ENCODE measurements at places on chromosomes 6 and 20.

DNA sequence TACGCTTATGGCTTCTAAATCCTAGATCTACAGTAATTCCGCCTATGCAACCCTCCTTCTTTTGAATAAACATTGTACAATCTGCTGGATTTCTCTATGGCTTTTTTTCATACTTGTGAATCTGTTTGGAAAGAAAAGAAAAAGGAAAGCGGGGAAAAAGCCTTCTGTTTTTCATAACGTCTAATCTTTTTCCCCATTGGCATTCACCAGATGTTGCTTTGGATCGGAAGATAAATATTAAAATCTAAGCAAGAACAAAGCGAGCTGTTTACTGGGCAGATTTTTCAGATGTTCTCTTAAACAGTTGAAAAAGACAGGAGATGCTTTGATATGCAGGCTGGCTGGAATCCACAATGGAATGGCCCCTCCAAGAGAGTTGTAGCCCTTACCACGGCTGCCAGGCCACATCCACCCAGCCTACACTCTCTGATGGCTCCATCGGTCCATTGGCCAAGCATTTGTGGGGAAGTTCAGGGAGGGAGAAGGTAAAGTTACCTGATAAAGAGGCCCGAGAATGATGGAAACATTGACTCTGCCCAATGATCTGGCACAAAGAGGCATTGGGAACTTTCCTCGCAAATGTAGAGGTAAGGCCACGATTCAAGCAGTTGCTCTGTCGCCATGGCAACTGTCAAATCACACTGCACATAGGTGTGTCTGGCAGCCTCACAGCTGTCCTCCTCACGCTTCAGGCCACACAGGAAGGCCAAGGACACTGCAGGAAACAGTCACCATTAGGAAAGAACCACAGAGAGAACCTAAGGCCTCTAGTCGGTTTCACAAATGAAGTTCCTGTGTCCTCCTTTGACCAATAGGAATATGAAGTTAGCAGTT, 70.3 kb downstream of the PKHD1 start:
- DNase-seq, result no peak

DNA sequence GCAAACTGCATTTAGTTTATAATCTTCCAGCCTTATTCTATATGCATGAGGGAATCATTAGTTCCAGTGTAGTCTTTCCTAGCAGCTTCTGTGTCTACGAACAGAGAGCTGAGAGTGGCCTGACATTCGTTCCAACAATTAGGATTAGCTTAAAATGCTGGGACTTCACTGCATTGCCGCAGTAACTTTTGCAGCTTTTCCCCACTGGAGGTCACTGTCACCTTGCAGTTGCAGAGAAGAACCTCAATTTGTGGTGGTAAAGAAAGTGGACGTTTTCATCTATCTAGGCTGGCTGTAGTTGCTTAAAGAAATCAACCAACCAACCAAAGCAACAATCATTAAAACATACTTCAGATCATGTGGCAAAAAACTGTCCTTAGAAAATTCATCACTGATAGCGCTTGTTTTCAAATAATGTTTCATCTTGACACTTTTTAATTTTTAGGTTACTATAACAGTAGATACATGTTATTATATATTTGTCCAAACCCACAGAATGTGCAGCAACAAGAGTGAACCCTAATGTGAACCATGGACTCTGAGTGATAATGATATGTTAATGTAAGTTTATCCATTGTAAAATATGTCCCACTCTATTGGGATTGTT, 12.2 kb downstream of the MYLK4 start:
- DNase-seq, result no peak

DNA sequence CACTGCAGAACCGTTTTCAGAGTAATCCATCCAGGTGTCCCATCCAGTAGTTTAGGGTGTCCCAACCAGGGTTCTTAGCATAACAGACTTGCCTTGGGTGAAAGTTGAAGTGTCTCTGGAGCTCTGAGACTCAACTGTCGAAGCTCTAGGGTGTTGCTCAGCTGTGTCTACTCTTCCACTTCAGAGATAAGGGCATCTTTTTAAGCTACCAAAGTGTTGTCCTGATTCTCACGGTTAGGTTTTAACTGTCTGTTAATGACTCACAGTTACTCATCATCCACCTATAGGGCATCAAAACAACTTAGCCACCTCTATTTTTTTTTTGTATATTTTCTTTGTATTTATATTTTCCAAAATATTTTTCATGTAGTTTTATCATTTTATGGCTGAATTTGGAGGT, 36.9 kb upstream of the TBX18 start:
- DNase-seq, result no peak

GRCh38 chr6:38573801-38574395, 65.8 kb downstream of the BTBD9 start:
- DNase-seq, result no peak

- DNase-seq, result no peak
Observed at GRCh38 chr6:116507324-116507723, 4.1 kb upstream of the CALHM5 start.

- no peak for DNase-seq
Observed at GRCh38 chr6:11398451-11399326, 138.9 kb upstream of the TMEM170B start.

DNA sequence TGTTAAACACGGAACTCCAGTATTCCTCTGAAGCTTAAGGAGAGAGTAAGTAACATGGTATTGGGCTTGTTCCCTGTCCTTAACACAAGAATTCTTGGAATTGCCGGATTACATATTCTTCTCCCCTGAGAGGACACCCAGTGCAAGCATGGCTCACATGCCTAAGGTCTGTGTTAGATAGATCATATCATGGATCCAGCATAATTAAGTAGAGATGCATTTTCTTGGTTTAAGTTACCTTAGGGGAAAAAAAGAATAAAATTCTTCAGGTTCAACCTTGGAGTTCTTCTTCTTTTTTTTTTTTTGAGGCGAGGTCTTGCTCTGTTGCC, 53.9 kb downstream of the AKAP12 start:
- no peak for DNase-seq

GRCh38 chr6:76681781-76682180, 609.3 kb upstream of the IMPG1 start:
- DNase-seq, result no peak

DNA sequence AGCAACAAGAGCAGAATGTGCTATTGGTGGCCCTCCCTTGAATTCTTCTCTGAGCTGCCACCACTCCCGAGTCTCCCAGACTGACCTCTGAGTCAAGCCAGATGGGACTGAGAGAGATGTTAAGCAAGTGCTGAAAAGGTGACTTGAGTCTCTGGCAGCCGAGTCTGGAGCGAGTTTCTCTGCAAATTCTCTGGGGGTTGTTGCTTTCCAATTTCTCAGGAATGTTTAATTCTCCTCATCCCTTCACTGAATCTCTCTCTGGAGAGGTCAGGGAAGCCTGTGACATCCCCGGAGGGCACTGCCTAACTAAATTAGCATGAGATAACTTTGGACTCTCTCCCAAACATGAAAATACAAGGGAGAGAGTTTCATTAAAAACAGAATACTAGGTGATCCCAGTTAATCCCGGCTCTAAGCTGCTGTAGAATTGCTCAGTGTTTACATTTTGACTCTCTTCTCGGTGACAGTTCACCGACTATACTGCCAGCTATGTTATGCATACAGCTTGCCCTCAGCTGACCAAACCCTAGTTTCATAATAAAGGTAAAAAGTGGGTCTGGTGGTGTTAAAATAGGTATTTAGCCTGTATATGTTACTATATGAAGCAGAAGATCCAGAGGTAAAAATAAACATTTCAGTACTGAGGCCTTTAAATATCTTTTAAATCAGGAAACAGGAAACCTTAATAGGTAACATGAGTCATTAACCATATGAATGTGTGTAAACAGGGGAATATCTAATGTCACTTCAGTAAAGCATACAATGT, 157.9 kb downstream of the FOXC1 start:
- no peak for DNase-seq

DNA sequence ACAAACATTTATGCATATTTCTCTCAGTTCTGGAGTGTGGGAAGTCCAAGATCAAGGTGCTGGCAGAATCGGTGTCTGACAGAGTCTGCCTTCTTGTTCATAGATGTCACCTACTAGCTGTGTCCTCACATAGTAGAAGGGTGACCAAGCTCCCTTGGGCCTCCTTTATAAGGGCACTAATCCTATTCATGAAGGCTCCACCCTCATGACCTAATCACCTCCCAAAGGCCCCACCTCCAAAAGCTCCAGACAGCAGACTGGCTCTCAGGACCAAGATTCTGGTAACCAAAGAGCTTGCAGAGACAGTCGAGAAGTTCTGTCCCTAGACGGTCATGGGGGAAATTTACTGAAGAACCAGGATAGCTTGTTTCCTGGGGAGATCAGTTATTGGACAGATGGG, 139.1 kb downstream of the COL9A1 start:
- no peak for DNase-seq

DNA sequence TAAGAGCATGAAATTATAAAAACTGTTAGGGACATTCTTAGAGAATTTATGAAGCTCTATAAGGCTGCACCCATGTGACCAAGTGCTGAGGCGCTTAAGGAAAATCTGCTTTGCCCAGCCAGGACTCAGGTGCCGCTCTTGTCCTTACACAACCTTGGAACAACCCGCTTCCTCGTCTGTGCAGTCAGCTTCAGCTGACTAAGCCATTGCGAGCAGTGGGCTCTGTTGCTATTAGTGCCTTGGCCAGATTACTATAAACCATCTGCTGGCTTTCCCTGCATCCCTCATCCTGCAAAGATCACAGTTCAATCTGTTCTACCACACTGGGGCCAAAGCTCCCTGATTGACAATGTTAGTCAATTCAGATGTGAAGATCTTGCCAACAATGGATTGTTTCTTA, 89.1 kb upstream of the E2F3 start:
- DNase-seq, result no peak

- no peak for DNase-seq
Observed at GRCh38 chr20:58694241-58695083, 1.9 kb downstream of the NPEPL1 start.

DNA sequence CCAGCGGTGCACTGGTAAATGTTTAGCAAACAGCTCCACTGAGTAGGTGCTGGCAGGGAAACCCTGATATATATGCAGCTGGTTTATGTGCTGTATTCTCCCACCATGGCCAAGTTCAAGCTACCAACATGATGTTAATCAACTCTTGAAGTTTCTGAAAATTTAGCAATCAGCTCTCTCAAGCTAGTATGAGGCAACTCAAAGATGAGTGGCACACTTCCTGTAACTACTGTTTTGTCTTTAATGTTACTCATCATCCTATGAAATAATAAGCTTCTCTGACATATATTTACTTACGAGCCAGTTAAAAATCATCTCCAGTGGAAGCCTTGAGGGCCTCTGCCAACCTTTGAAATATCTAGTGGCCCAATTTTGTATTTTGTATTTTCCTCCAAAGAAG, 54.7 kb downstream of the TRMT6 start:
- no peak for DNase-seq

DNA sequence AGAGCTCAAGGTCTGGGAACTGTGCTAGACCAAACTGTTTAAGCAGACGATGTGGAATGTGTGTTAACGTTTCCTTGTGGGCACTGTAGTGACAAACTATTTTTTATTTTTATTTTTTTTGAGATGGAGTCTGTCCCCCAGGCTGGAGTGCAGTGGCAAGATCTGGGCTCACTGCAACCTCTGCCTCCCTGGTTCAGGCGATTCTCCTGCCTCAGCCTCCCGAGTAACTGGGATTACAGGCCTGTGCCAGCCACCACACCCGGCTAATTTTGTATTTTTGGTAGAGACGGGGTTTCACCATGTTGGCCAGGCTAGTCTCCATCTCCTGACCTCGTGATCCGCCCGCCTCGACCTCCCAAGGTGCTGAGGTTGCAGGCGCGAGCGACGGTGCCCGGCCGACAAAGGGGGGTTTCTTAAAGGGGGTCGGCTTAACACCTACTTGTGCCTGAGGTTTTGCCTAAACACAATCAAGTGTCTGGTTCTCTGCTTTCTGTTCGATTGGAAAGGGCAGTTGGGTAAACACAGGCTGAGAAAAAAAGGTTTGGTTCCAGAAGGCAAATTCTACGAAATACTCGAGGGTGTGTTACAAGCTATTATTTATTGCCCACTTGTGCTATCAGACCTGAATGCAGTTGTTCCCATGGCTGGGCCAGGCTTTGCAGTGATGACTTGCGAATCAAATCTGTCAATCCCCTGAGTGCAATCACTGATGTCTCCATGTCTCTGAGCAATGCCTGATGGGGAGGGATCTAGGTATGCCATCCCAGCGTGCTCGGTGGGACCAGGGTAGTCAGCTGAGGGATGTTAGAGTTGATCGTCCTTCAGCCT, 1.3 kb downstream of the NOP56 start:
- DNase-seq, result no peak

DNA sequence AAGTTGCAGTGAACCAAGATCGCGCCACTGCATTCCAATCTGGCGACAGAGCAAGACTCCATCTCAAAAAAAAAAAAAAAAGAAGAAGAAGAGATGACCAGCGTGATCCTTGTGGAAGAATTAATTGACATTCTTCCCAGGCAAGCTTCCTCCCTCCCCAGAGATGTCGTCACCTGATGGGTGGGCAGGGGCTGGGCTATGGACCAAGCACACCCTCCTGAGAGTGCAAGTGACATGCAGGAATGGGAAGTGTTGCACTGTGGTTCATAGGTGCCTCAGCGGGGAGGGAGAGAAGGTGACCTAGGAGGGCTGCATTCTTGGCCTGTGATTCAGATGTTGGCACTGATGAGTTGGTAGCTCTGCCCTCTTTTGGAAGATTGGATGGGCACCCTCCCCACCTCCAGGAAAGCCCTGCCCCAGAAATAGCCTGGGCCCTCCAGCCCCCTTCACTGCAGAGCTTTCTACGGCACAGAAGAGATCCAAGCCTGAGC, 37.8 kb downstream of the TAF8 start:
- no peak for DNase-seq

GRCh38 chr20:7924692-7925091, 15.6 kb downstream of the HAO1 start:
- DNase-seq, result no peak

- DNase-seq, result no peak
Observed at GRCh38 chr6:86869500-86869899, 67.8 kb upstream of the HTR1E start.

GRCh38 chr6:138038142-138038870, 68.9 kb downstream of the PERP start:
- no peak for DNase-seq

DNA sequence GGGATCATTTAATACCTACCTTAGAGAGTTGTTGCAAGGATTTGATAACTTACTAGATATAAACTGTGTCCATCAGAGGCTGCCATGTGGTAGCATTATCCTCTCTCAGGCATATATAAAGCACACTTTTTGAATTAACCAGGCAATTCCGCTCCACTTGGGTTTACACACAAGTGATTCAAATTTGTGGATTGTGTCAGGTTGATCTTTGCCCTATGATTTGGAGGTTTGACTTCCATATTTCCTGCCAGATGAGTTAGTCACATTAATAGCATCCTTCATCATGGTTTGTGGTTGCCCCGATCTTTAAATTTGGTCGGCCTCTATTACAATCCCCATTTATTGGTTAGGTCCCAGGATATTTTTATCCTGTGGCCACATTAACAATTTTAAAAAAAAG, 44.8 kb upstream of the CTAGE9 start:
- no peak for DNase-seq

DNA sequence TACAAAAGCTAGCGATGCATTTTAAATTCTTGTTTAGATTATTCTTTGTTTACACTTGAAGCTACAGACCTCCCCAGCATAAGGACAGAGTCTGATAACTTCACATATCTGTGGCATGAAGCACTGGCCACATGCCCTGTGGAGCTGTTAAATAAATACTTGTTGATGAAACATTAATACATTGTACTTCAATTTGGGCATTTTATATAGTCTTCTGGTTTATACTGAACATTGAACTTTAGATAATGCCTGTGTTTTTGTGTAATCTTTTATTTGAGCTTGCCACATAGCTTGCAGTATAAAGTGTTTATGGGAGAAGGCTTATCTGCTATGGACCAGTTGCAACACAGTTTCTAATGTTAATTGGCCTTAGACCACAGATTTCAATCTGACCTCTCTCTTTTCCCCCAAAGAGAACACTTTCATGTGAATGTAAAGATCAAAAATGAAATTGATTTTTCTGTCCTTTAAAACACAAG, 48.2 kb downstream of the FRK start:
- DNase-seq, result no peak

All from activated CD4-positive, CD25-positive, alpha-beta regulatory T cell treated with anti-CD3 and anti-CD28 coated beads, Interleukin-2, amount 50 U/mL, for 72 hours (primary cell).